Hematopoietic multipotent progenitor cell treated with erythropoietin and hydrocortisone succinate and interleukin-3 and kit ligand, for 17 days (in vitro differentiated cells): ENCODE measurements at places on chromosomes 3 and 15.

DNA sequence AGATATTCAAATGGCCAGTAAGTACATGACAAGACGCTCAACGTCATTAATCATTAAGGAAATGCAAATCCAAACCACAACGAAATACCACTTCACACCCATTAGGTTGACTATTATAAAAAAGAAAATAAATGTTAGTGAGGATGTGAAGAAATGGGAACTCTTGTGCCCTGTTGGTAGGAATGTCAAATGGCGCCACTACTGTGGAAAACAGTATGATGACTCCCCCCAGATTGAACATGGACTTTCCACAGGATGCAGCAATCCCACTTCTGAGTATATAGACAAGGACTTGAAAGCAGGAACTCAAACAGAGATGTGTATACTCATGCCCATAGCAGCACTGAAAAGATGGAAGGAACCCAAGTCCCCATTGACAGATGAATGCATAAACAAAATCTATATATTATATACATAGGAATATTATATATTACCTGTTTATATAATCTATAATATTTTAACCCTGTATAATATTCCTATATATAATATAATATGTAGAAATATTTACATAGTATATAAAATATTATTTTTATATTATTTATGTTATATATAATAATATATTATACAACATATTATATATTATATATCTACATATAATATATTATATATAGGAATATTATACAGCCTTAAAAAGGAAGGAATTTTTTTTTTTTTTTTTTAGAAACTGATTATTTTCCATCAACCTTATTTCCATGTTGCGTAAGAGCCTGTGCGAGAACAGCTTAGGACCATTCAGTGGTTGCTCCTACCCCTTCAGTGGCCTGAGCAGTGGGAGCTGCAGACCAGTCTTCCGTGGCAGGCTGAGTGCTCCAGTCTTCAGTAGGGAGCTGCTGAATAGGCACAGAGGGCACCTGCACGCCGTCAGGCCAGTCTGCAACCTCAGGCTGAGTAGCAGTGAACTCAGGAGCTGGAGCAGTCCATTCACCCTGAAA, 17.6 kb upstream of the PIGZ start:
- no peak for DNase-seq

DNA sequence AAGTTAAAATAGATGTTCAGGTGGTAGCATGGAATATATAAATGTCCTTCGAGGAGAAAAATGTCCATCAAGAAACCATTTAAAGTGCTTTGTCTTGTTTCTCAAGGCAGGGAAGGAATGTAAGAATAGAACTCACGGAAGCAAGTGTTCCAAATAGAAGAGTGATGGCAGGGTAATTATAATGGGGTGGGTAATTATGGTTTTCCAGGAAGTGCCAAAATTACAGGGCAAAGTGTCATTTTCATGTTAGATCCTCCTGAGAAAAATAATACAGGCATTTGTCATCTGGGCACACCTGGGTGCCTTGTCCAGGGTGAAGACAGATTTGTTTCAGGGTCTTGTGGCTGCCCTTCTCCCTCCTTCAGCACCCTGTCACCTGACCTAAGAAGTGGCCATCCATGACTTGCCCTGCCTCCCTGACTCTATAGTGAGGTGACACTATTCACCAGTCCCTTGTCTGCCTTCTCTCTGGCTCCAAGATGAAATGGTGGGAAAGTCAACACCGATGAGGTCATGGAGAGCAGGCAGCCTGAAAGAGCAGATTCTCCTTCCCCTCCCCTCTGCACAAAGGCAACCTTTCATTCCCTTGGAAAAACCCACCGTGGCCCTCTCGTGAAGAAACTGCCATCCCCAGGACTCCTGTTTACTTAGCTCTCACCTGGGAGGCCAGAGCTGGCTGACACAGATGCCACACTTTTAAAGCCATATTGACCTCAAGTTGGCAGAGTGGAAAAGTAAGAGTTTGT, 45.1 kb upstream of the AMOTL2 start:
- DNase-seq = no peak

DNA sequence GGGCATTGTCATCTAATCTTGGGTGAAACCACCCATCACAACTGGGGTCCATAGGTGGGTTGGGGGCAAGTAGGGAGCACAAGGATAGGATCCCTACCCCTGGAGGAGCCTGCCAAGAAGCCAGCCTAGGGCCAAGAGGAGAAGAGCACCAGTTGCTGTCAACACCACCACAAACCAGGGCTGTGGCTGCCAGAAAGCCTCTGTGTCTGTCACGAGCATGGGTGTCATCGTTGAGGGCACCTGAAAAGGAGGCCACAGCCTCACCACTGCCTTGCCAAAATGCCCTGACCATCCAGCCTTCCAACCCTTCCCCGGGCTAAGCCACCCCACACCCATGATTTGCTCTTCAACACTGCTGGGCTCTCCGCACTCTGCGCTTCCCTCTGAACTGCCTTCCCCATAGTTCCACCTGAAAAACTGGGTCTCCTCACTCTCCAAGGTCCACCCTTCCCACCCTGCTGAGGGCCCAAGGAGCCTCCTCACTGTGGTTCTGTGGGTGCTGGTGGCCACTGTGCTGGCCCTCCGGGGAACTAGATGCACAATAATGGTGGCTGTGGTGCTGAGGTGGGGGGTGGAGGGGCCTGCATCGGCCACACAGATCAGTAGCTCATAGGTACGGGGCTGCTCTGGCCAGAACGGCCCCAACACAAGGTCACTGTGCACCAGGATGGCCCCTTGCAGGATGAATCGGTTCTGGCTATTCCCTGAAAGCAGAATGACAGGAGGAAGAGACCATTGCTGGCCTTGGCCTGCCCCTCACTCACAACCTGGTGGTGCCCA, 6.2 kb upstream of the IP6K1 start:
- DNase-seq = no peak

DNA sequence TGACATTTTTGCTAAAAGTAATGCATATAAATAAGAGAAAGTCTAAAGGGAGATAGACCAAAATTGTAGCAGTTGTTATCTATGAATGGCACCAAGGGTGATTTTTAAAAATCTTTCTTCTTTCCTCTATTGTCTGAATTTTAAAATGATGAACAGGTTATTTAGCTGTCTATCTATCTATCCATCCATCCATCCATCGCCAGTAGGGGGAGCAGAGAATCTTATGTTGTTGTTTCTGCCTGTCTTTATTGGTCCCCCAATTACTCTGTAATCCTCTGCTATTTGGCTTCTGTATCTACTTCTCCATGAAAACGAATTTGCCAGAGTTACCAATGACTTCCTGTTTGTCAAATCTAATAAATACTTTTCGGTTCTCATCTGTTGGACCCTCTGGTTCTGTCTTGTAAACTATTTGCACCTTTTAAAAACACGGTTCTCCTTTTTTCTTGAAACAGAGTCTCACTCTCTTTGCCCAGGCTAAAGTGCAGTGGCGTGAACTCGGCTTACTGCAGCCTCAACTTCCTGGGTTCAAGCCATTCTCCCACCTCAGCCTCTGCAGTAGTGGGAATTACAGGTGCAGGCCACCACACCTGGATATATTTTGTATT, 86.0 kb downstream of the ECT2 start:
- DNase-seq = no peak

DNA sequence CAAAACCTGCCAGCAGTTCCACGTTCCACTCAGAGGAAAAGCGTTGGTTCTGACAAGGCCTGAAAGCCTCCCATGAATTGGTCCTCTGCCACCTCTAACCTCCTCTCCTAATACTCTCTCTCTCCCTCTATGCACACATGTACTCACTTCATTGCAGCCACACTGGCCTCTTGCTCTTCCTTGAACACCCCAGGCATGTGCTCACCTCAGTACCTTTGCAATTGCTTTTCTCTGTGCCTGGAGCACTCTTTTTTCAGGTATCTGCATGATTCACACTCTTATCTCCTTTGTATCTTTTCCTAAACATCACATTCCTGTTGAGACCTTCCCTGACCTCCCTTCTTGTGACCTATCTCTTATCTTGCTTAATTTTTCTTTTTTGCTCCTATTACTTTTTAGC, 178.2 kb upstream of the FEZF2 start:
- no peak for DNase-seq

DNA sequence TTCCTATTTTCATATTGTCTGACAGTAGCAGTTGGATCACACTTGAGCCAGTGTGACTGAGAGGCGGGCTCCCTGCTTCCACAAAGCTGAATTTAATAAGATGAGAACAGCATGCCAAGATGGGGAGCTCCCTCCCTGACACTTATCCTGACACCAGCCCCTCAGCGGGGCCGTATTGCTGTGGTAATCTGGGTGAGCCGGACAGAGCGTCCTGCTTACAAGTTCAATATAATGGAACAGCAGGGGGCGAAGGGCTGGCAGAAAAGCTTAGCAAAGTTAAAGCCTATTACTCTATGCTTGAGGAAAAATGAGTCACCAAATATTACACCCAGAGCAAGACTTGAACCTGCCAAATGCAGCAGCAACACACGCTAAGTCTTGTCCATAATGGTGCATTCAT, 163.8 kb upstream of the CMC1 start:
- DNase-seq = no peak

DNA sequence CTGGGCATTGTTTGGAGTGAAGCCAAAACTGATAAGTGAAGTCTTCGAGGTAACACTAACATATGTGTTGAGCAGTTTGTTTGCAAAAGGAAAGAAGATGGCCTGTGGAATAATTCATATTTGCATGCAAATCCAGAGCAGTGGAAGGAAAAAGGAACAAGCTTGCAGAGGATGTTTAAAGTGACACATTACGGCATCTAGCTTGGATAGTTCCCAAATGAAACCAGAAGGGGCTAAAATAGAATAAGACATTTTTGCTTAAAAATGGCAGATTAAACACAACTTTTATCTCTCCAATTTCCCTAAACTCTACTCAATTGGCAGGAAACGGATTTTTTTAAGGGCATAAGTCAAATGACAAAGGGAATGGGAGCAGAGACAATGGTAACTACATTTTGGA, 25.4 kb upstream of the RYK start:
- DNase-seq = no peak

DNA sequence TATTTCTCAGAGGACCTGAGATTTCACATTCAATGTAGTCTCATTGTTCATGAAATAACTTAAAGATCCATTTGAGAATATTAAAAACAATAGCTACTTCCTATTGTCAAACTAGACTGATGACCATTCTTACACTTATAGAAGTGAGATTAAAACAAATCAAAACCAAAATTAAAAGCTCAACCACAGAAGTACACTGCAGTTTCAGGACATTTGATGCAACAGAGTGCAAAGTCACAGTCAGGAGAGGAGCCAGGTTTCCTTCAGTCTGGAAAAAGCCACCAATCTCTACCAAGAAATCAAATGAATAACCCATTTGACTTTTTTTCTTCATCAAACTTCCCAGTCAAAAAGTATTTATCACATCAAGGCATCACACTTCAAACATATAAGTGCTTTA, 5.5 kb downstream of the CCPG1 start:
- peak; percentile 19 for DNase-seq

- DNase-seq = no peak
Measured at GRCh38 chr3:126016616-126017015, 47.6 kb downstream of the ROPN1B start.

DNA sequence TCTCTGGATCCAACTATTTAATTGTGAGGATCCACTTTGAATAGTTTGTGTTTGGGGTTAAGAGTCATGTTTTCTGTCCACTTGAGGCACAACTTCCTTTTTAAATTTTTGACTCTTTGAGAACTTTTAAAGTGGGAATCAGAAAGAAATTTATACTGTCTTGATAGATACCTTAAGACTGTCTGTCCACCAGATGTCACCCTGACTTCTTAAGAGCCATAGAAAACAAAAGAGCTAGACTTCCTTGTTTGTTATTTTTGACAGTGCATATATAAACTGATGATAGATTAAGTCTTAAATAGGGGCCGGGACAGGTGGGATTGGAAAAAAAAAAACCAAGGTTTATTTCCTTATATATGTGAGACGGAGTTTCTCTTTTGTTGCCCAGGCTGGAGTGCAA, 52.1 kb upstream of the WDR72 start:
- DNase-seq = no peak

DNA sequence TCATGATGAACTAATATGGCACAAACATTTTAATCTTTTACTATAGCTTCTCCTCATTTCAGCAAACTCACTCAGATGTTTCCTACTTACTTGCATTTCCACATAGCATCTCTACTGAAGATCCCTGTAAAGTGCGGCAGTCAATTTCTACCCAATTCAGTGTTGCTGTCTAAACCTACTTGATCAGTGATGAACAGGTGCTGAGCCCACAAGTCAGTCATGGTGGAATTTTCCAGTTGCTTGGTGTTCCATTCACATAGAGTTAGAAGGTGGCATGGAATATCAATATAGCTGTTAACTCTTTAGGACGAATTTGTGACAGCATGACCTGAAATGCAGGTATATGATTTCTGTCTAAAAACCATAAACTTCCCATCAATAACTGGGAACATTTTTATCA, 22.7 kb downstream of the MRPL3 start:
- no peak for DNase-seq

DNA sequence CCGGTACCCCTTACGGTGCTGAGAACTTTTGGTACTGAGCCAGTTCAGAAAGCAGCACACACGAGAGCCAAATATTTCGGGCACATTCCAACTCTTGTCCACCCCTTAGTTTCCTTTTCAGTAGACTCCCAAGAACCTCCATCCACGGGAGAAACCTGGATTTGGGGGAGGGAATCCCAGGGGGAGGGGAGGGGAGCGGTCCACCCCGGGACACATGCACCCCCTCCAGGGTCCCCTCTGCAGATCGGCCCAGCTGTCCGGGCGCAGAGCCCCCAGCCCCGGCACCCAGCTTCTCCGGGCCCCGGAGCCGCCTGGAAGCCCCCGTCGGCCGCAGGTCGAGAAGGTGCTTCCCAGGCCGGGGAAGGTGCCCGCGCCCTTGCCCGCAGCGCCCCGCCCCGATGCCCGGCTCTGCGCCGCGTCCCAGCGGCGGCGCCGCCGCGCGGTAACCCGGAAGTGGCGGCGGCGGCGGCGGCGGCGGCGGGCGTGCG, 455 bp upstream of the ABHD17C start:
- DNase-seq = no peak

DNA sequence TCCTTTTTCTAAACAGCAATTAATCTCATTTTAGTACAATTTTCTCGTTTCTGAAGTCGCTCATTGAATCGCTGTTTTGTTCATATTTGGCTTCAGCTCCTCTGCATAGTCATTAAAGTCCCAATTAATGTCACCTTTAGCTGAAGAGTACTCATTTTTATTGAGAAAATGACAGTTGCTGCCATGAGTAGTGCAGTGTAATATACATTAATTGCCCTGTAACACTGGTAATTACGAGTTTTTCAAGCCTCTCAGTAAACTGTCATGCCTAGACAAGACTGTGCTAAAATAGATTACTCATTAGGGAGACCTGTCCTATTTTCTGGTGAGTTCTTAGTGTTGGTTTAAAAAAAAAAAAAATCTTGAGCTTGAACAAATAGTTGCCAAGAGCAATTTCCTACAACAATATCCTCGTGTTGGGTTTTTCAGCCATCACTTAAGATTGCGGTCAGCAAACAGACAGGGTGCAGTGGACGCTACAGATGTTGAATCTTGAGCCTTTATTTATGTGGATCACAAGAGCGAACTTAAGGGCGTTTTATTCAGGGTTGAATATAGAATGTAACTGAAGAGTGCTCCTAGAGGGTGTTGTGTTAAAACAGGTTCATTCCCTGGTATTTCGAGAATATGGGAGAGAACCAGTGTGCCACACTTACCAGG, 176.0 kb downstream of the CDIN1 start:
- no peak for DNase-seq
